ENCODE measurements at places on chromosomes 7 and 10.

DNA sequence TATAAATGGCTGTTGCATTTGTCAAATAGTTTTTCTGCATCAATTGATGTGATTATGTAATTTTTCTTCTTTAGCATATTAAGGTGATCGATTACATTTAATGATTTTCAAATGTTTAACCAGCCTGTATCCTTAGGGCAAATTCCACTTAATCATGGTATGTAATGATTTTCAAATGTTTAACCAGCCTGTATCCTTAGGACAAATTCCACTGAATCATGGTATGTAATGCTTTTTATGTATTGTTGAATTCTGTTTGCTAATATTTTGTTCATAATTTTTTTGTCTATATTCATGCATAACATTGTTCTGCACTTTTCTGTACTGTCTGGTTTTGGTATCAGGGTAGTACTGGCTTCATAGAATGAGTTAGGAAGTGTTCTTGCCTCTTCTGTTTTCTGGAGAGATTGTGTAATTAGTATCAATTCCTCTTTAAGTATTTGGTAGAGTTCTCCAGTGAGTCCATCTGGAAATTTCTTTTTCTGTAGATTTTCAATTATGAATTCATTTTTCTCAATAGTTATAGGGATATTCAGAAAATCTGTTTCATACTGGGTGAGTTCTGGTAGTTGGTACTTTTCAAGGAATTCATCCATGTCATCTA lies 393.2 kb upstream of the FOXK1 start:
- DNase-seq = no peak

- DNase-seq = no peak
These were observed 145.7 kb upstream of the RHEB start for GRCh38 chr7:151665368-151665767.

DNA sequence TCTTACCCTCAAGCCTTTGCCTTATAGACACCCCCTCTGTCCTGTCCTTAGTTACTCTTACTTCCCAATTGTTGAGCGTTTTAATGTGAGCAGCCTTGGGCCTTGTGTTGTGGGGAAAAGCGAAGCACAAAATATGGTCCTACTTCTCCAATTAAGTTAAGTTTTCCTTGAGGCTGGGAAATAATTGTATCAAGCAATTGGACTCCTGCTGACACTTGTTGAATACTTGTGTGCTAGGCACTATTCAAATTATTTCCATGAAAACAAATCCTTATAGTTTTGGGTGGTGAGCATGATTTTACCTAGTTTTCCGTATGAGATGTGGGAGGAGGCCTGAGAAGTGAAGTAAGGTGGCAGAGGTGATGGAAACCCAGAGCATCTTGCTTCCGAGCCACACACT lies 5.4 kb upstream of the ZNF783 start:
- DNase-seq = no peak

DNA sequence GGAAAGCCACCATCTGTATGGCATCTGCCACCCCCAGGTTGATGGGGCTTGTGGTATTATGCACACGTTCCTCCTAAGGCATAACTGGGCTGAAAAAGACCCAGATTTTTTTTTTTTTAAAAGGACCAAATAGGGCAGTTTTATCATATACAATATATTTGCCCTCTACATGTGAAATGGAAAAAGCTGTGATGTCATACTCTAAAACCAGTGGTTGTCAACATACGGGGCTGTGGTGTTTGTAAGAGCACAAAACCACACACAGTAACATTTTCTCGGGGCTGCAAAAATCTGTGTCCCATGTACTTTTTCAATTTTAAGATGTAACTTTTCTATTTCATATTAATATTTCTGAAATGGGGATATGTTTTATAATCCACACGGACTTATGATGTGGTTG lies 34.9 kb downstream of the FAM171A1 start:
- DNase-seq = no peak

GRCh38 chr7:66237906-66238772 lies 33.0 kb downstream of the TPST1 start:
- DNase-seq = no peak

GRCh38 chr7:65397730-65398142 lies 24.1 kb downstream of the ZNF92 start:
- no peak for DNase-seq

GRCh38 chr7:151347200-151347599 lies 5.6 kb downstream of the NUB1 start:
- no peak for DNase-seq

DNA sequence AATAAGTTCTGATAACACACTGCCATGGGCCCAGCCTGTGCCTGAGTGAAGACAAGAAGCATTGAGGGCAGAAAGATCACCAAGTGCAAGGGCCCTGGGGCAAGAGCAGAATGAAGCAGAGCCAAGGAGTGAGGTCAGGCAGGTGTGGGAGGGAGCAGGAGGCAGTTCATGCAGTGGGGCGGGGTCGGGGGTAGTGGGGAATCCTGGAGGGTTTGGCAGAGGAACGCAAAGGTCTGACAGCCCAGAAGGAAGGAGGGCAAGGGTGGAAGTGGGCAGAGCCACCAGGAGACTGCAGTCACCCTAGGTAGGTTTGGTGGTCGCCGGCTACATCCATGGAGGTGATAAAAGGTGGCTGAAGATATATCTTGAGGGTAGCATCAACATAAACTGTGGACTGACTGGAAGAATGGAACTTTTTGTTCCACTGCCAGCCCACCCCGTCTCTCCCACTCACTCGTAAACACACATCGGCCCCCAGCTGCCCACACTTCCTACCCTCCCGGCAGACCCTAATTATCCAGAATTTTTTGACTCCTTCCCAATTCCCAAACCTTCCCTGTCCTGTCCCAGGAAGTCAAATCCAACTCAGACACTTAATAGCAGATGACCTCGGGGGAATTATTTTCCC lies 172.4 kb downstream of the ARHGAP12 start:
- DNase-seq = no peak

- no peak for DNase-seq
These were observed 63.1 kb upstream of the SORCS3 start for GRCh38 chr10:104577861-104578521.

- DNase-seq = no peak
These were observed 6.8 kb upstream of the CDH23 start for GRCh38 chr10:71389768-71390460.

DNA sequence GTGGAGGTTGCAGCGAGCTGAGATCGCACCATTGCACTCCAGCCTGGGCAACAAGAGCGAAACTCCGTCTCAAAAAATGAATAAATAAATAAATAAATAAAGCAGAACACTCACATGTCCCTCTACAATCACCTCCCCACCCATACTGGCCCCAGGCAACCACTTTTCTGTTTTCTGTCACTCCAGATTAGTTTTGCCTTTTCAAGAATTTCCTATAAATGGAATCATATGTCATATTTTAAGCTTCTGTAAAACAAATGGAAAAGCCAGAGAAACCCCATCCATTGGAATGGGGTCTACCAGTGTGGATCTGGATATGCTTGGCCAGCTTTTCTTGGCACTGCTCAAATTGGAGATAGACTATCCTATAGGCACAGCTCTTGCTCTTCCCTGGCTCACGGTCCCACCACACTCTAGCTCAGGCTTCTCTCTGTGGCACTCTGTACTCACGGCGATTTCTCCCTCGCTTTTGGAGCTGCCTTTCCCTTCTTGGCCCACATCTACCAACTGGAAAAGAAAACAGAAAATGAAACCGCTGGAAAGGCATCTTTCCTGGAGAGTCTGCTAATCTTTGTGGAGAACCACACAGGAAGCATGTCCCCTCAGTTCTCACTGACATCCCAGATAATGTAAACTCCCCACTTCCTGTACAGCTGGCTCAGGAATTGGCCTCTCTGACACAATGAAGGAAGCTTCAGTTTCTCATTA lies 210.1 kb downstream of the JCAD start:
- DNase-seq = no peak

DNA sequence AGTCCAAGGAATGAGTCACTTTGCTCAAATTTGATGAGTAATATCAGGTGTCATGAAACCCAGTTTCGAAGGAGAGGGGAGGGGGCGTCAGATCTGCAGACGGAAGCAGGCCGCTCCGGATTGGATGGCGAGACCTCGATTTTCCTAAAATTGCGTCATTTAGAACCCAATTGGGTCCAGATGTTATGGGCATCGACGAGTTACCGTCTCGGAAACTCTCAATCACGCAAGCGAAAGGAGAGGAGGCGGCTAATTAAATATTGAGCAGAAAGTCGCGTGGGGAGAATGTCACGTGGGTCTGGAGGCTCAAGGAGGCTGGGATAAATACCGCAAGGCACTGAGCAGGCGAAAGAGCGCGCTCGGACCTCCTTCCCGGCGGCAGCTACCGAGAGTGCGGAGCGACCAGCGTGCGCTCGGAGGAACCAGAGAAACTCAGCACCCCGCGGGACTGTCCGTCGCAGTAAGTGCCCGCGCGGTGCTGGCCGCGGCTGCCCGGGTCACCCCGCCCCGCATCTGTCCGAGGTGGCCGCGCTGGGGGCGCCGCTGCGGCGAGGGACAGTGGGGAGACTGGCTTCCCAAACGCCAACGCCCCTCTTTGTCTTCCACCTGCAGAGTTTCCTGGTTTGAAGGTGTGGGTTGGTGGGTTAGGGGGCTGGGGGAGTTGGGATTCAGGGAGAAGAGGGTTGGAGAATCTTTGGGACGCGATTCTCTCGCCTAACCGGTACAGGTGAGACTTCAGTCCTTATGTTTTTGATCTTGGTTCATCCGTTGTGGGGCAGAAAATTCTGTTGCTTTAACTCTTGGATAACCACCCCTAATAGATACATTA lies at the start of gene TAC1:
TSS of gene TAC1 (plus strand) at position 351 of the 829 bp plus-strand sequence. CDS start 527 bp downstream, outside the sequence.
- DNase-seq = no peak

GRCh38 chr7:37363536-37364491 lies 84.8 kb downstream of the ELMO1 start:
- no peak for DNase-seq

GRCh38 chr7:99561737-99562051 lies 3.3 kb downstream of the ZNF655 start:
- no peak for DNase-seq

DNA sequence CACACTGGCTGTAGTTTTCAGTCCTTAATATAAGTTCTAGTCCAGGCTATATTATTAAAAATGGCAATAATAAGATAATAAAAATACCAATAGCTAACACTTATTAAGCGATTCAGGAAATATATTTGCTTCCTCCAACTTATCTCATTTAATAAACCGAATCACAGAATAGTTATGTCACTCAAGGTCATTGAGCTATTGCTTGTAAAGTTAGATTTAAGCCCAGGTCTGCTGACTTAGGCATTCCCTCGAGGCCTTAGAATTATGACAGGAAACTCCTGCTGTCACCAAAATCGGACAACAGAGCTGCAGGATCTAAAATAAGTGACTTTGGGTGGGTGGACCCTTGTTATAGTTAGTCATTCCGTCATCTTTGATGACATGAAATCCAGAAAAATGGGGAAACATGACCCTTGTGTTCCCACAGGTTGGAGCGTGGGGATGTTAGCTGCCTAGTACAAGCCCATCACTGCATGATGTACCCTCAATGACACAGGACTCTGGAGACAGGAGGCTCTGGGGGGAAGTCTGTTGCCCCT lies 181.3 kb upstream of the PHYHIPL start:
- no peak for DNase-seq

- DNase-seq = no peak
These were observed 29.8 kb upstream of the GNA12 start for GRCh38 chr7:2873686-2874551.

DNA sequence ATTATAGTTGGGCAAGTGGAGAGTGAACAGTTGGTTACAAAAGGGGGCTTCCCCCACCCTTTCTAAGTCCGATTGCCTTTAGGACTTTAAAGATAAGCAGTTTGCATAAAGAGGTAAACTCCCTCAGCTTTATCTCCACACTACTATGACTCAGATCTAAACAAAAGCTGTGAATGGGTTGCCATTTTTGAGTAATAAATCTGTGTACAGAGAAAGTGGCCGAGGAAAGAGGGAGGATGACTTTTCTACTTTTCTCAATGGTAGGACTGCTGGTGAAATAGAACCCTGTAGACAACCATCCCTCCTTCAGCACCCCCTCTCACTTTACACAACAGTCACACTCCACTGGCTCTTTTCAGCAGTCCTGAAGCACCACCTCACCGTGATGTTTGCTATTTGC lies 71.2 kb downstream of the DNMBP start:
- no peak for DNase-seq

- DNase-seq = no peak
These were observed 234.7 kb downstream of the CREB5 start for GRCh38 chr7:28647076-28647421.

DNA sequence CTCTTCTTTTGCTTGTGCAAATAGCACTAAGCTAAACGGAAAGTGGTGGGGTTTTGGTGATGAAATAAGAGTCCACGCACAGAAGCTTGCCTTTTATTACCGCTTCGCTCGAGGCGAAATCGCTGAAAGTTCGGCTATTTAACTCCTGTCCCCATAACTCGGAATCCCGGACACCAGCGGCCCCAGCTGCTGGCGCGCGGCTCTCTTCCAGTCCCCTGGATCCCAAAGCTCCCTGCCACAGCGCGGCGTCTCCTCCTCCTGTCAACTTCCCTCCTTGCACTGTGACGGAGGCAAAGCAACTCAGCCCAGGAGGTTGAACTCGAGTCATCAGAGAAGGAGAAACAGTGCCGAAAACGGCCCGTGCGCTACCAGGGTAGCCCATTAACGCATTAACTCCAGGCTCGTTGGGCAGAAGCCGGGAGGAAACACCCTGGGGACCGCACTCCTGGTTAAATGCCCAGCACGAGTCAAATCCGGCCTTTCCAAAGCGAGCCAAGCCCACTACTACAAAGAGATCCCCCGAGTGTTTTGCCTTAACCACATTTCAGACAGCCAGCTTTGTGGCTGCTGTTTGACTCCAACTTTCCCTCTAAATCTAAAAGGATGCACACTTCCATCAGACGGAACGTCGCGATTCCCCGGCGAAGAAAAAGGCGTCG lies 1.3 kb downstream of the SEMA3D start:
- no peak for DNase-seq

GRCh38 chr10:109892117-109892516 lies 31.2 kb downstream of the XPNPEP1 start:
- no peak for DNase-seq

- DNase-seq = no peak
These were observed 619 bp downstream of the EXOC4 start for GRCh38 chr7:133253519-133253875.

GRCh38 chr10:95341716-95342130 lies 50.9 kb upstream of the PDLIM1 start:
- no peak for DNase-seq

DNA sequence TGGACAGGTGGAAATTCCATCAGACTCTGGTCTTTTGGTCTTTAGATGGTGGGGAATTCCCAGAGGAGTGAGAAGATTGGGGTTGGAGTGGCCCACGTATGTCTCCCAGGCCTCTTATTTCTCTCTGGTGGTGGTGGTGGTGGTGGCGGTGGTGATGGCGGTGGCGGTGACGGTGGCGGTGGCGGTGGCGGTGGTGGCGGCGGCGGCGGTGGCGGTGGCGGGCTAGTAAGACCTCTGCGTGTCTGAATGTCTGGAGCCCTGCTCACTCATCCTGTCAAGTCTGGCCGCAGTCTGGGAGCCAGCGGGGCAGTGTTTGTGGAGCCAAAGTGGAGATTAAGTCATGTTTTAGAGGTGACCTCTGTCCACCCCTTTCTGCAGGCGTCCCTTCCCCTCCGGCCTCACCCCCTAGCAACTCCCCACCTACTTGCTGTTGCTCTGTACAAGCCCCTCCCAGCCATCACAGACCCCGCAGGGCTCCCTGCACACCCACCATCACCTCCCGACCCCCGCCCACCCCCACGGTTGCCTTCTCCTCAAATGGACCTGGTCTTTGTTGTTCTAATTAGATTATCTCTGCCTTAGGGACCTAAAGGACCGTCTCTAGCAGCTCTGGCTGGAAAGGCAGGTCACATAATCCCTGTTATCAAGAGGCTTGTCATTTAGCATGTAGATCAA lies 165.0 kb upstream of the TBX20 start:
- DNase-seq = no peak

Measured in activated CD4-positive, CD25-positive, alpha-beta regulatory T cell (primary cell).